ENCODE measurements at places on chromosomes 11 and 22.

DNA sequence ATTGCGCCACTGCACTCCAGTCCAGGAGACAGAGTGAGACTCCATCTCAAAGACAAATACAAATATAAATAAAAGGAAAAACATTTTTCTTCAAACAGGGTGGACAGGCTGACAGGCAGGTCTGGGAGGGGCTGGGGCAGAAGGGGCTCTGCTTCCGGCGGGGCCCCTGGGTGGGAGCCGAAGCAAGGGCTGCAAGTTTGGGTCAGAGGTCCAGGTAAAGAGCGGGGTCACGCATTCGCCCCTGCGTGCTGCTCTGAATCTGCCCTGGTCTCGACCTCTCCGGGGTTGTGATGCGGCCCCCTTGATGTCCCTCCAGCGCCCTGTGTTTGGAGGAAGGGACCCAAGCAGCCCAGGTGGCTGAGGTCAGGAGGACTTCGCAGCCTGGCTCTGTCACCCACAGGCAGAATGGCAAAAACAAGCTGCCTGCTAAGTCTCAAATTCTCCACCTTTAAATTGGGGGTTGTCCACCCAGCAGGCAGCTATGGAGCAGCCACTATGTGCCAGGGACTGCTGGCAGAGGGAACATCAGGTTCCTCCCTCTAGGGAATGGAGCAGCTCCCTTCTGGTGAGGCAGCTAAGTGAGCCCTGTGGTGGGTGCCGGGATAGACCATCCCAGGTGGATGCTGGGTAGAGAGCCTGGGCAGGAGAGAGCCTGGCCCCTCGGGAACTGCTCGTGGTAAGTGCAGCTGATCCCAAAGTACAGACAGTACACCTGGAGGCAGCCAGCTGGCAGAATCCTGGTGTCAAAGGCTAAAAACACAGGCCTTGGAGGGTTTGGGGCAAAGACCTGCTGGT is 10.3 kb upstream of the PHF21B start:
- DNase-seq = no peak

- peak; percentile 41 for DNase-seq
Observed at GRCh38 chr11:8267831-8268529, 4.3 kb upstream of the LMO1 start.

DNA sequence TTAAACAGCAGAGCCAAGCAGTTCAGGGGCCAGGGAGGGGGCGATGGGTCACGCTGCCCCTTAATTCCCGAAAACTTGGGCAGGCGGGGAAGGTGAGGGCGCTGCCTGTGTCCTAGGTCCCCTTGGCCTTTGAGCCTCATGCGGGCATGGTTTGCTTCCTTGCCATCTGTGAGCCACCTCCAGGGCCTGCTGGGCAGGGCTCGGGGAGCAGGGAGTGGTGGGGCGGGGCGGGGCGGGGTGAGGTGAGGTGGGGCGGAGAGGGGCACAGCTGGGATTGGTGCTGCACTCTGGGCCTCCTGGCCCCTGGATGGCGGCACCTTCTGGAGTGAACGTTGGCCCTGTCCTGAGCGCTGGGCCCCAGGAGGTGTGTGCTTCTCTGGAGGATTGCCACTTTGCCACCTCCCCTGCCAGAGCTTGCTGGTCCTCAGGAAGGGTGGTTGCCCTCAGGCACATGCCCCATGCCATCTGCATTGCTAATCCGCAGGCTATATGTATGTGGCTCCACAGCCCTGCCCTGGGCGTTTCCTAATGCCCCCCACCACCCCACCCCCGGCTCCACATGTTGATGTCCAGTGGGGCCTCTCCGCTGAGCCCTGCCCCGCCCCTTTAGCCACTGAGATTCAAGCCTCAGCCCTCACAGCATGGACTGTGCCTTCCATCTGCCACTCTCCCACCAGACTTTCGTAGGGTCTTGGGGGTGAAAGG is 352.5 kb downstream of the TBC1D22A start:
- no peak for DNase-seq

DNA sequence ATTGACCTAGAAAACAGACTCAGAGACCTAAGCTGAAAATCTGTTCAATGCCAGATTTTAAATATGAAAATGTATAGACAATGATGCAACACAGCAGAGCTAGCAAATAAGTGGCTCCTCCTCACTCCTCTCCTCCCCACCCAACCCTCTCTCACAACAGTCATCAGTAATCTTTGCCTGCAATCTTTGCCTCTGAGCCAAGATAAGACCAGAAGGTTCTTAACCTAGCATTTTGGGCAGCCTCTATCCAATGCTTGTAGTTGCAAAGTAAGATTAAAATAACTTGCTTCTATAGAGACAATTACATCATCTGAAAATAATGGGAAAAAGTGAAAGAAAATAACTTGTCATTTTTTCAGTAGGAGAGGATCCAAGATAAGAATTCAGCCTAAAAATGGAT is 117.3 kb downstream of the PARVA start:
- DNase-seq = no peak

DNA sequence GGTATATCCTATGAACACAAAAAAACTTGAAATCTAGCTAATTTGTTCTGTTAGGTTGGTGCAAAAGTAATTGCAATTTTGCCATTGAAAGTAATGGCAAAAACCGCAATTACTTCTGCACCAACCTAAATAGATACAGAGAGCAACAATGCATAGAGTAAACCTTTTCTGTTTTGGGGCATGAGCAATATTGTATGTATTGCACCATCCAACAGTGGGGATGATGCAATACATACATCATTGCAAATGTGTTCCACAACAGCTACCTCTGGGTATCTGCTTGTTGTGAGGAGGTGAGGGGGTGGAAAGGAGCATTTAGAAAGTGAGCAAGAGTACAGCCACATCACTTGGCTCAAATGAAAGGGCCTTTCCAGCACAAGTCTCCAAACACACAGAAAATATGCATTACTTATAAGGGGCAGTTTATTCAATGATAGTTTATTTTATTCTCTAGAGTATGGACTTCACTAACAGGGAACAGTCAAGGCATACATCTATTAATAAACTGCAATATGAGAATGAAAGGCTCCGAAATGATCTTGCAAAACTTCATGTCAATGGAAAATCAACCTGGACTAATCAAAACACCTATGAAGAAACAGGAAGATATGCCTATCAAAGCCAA is 77.3 kb downstream of the DEUP1 start:
- no peak for DNase-seq

DNA sequence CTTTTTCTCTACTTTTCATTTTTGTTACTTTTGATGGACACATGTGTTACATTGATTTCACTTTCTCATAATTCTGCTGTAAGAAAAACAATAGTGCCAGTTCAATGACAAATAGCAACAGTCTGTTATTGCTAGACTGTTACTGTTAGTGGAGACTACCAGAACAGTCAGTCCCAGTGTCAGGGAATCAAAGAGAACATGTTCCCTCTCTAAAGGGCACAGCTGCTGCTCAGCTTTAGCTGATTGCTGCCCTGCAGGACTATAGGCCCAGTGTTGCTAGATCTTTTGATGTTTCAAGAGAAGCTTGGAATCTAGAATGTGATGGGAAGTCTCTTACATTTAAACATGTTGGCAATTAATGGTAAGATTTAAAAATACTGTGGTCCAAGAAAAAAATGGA is 3.4 kb downstream of the BIRC3 start:
- no peak for DNase-seq

DNA sequence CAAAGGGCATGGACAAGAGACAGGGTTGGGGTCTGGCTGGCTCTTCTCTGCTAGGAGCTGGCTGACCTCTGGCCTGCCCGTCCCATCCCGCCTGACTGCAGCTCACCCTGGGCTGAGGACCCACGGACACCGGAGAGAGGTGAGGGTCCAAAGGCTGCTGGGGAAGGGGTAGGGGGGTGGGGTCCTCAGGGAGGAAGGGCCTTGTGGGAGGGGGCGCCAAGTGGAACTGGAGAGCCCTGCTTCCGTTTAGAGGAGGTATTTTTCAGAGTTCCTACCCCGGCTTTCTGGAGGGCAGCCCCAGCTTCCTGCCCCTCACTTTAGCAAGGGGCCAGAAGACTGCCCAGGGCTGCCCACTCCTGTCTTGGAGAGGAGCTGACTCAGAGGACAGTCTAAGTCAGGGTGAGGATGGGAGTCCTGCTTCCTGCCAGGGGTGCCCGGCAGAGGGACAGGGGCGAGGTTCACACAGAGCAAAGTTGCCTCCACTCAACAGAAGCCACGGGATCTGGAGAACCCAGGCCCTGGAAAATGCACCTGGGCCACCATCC is 7.1 kb downstream of the LARGE2 start:
- DNase-seq = no peak

GRCh38 chr11:75583718-75584658 is 21.9 kb downstream of the SERPINH1 start:
- peak; percentile 73 for DNase-seq

- no peak for DNase-seq
Observed at GRCh38 chr11:26851696-26852095, 129.8 kb upstream of the SLC5A12 start.

DNA sequence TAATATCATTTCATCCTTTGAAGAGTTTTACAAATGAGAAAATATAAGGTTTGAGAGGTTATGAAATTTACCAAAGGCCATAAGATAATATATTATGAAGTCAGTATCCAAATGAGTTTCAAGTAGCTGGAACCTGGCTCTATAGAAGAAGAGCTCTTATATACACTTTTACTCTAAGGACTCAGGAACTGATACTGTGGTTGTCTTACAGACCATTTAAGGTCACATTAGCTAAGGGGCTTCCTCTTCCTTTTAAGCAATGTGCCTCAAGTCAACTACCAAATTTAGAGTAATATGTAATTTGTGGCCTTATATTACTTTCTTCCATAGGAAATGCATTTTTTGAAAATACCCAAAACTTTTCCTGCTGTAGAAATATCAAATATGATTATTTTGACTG is 369.3 kb downstream of the DLG2 start:
- DNase-seq = no peak

GRCh38 chr11:64489831-64490441 is 101.1 kb upstream of the SLC22A12 start:
- peak; percentile 78 for DNase-seq

- DNase-seq = no peak
Observed at GRCh38 chr11:76253416-76253815, 47.1 kb upstream of the WNT11 start.

DNA sequence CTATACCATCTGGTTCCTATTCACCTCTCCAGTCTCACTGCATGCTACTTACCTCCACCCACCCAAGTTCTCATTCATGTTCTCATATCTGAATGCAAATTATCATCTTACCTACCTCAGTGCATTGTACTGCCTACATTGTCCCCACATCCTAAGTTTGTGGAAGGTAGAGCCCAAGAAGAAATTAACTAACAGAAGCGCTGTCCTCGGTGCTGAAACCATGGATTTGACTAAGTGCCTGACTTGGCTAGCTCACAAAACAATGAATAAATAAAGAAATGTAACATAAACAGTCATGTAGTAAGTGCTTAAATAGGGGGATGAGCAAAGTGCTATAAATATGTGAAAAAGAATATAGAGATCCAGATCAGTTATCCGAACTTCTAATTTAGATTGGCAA is 63.2 kb downstream of the GRIA4 start:
- peak; percentile 34 for DNase-seq

GRCh38 chr11:124746621-124747243 is 5.3 kb downstream of the VSIG2 start:
- DNase-seq = peak; percentile 95

Data from AG08396 (cell line).